Activated T-cell treated with anti-CD3 and anti-CD28 coated beads for 1 hour (primary cell): ENCODE measurements at places on chromosomes 16 and 17.

DNA sequence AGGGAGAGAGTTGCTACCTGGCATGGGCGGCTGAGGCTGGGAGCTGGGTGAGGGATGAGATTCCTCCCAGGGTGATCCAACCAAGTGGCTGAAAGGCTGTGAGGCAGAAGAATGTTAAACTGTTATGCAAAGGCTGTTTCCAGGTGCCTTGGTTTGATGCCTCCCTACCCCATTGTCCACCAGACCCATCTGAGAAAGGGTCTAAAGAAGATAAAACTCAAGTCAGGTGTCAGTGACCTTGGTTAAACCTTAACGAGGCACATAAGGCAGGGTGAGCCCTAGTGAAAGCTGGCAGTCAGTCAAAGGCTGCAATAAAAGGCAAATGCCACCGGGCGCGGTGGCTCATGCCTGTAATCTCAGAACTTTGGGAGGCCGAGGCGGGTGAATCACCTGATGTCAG, 23.8 kb downstream of the LDHD start:
- DNase-seq = no peak

DNA sequence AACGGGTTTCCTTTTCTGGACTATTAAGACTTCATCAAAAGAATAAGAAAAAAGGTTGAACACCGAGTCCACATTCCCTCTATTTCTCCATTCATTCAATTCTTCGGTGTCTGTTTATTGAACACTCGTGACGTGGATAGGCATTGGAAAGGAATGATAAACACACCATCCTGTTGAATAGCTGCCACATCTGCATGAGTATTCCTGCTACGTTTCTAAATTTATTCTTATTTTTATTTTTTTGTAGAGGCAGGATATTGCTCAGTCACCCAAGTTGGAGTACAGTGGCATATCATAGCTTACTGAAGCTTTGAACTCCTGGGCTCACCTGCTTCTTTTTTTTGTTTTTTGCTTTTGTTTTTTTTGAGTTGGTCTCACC, 80.8 kb upstream of the CIBAR2 start:
- no peak for DNase-seq

DNA sequence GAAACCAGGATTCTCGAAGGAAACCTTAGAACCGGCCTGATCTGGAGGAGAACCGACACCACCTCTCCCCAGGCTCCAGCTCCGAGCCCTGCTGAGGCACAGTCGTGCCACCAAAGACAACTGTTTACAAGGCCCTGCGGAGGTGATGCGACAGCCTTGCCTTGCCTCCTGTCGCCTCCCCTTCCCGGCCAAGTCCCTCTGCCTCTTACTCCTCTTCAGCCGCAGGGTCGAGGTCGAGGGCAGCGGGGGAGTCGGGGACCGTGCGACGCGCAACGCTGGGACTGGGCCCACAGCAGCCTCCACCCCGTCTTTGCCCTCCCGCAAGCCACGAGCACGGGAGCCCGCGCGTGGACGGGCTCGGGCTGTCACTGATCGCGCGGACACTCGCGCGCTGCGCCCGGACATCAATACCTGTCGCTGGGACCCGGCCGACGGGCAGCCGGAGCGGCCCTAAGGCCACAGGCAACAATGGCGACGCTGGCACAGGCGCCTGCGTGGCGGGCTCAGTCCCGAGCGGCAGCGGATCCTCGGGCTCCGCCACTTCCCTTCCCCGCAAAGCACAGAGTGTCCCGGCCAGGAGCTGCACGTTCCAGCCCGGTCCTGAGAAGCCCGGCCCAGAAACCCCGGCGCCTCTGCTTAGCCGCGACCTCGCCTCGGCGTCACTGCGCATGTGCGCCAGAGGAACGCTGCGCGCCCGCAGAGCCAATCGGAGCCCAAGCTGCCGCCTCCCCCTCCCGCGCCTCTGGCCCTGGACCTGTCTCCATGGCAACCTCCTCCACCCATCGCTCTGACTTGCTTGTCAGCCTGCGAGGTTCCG, at the start of gene ZNF287:
Gene ZNF287 (minus strand): TSS at position 664 of the 817 bp plus-strand sequence. CDS start 1,473 bp downstream, outside the sequence.
- peak; percentile 87 for DNase-seq

DNA sequence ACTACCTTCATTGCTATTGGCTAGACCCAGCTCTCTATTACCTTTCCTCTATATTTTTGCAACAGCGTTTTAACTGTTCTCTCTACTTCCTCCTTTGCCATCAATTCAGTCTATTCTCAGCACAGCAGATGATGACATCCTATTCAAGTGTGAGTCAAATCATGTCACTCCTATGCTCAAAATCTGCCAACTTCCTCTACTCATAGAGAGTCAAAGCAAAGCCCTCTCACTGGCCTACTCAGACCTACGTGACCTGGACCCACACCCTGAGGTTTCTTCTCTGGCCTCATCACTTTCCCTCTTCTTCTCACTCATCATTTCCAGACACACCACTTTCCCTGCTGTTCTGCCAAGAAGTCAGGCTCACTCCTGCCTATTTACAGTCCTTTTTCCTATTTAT, 289.0 kb upstream of the AXIN2 start:
- DNase-seq = no peak

DNA sequence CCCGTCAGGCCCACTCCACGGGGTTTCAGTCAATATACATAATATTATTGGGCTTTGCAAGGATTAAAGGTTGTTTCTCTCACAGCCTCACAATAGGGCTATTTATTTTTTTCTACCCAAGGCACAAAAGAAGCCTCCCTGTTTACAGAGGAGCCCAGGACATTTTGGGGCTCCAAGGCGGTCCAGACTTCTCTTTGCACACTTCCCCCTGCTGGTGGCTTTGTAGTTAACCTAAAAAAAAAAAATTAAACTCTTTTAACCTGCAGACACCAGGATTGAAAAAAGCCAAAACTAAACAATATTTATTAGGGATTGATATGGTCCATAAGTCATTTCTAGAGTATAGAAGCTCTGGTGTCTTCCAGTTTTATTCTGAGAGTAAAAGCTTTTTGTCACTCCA, 169.7 kb upstream of the ZFHX3 start:
- DNase-seq = no peak

DNA sequence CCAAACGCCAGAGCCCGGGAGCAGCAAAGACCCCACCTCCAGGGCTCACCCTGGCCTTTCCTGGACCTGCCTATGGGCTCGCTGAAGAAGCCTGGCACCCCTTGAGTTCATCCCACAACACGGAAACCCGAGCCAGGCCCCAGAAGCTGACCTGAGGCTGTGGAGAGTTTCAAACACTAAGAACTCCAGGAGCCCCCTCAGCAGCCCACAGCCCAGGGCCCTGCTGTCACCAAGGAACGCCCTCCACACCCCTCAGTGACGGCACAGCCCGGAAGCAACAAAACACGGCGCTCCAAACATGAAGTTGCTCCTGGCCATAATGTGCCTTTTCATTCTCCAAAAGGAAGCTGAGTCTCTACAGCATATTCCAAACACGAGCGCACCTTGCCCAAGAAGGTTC, 9.2 kb downstream of the SLC38A10 start:
- DNase-seq = no peak

DNA sequence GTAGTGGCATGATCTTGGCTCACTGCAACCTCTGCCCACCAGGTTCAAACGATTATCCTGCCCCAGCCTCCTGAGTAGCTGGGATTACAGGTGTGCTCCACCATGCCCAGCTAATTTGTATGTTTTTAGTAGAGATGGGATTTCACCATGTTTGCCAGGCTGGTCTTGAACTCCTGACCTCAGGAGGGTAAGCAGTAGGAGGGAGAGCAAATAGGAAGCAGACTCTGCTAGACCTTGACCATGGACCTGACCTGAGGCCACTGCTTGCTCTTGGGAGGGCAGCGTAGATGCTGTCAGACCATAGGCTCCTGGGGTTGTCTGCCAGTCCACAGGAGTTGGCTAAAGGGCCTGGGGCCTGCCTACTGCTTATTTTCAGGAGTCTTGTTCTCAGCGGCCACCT, 28.6 kb downstream of the AKAP1 start:
- no peak for DNase-seq

GRCh38 chr17:80588702-80589383, 44.2 kb downstream of the RPTOR start:
- DNase-seq = no peak

GRCh38 chr16:11295672-11296071, 14.5 kb upstream of the PRM1 start:
- no peak for DNase-seq

DNA sequence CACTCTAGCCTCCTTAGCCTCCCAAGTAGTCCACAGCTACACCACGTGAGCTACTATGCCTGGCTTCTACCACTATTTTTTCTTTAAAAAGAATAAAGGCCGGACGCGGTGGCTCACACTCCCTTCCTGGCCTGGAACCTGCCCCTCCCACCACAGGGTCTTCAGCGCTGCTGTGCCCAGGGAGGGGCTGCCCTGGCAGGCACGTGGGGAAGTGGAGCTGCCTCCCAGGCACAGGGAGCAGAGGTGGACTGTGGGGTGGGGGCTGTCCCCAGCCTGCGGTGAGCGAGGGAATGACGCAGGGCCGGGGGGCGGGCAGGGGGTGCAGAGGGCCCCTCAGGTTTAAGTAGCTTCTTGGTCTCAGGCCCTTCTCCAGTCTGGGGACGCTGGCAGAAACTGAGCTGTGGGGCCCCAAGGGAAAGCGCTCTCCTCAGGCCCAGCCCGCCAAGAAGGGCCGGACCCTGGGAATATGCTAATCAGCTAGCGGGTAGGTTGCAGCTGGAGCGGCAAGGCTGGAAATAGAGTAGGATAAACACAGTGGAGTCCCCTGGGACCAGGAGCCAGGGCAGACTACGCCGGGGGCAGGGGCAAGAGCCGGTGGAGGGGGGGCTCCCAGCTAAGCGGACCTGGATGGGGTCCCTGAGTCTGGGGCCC, 46.8 kb downstream of the TIMM22 start:
- no peak for DNase-seq

- DNase-seq = no peak
These were observed 97.4 kb upstream of the ZFHX3 start for GRCh38 chr16:73145166-73145880.

DNA sequence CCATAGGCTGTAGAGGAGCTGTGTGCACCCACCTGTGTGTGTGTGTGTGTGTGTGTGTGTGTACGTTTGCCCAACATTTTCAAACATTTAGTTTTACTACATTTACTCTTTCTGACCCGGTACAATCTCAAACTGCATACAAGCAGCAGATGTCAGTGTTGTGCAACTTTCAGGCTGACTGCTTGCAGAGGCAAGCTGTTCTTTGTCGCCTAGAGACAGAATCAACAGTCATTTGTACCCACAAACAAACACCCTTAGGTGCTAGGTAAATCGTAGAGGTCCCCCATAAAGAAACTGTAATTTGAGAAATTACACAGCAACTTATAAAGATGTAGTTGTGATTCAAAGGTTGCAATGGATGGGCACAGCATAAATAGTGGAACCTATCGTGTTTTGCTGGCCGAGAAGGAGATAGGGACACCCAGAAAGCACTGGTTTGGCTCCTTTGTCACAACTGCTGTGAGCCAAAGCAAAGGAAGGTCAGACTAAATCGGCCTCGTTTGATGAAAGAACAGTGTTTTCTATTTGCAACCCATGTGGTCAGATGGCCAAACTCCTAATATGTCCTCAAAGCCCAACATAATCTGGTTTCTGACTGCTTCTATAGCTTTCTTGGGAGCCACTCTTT, 478.4 kb downstream of the TOX3 start:
- DNase-seq = no peak

GRCh38 chr17:44899074-44899782, at the start of gene EFTUD2:
TSS of gene EFTUD2 (minus strand) at chr17:44899445. CDS start at chr17:44894521, 4,924 bp downstream.
- DNase-seq = peak; percentile 91

GRCh38 chr16:66902648-66903543, 15.8 kb downstream of the CDH16 start:
- no peak for DNase-seq

- DNase-seq = no peak
These were observed 31.4 kb downstream of the SMG6 start for GRCh38 chr17:2271985-2272702.

DNA sequence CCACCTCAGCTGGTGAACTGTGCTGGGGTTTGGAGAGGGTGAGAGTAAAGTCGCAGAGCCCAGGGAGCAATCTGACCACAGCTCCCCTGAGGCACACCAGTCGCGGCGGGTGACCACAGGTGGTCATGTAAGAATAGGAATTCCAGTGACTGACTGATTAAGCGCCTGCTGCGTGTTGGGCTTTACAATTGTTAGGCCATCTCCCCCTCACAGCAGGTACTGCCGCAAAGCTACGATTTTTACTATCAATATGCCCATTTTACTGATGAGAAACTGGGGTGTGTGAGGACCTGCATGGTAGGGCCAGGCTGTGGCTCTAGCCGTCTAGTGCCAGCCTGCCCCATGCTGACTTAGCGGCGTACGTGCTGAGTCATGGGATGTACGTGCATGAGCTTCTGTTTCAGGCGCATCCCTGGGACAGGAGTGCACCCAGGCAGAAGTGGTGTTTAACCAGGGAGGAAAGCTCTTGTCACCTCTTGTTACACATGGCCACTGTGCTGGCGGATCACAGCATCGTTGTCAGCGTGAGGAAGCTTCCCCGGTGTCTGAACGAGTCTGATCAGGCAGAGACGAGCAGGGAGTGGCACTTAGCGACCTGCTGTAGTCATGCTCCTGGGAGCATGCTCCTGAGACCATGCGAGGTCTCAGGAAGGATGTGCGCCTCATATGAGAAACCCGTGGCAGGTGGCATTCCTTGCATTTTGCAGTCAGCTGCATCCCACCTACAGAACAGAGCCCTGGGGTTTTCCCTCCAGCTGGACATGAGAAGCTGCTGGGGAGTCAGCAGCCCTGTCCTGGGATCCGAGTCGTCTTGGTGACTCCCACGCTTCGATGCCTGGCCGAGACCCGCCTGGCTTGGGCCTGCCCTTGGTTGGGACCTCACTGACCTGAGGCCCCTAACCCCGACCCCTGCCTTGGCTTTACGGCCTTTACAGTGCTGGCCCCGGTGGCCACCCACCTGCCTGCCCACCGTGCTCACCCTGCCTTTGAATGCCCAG, 163.7 kb upstream of the CHMP6 start:
- DNase-seq = no peak

- DNase-seq = no peak
These were observed 5.1 kb downstream of the CBX8 start for GRCh38 chr17:79791735-79792161.
